Stimulated activated CD4-positive, alpha-beta T cell treated with anti-CD3 and anti-CD28 coated beads, Interleukin-1b, Interleukin-23, amount 100 ng/mL, for 1 hour (primary cell): ENCODE measurements at places on chromosomes 2 and 18.

- no peak for DNase-seq
Measured at GRCh38 chr2:84429328-84429727, 29.8 kb downstream of the SUCLG1 start.

- no peak for DNase-seq
Measured at GRCh38 chr2:26033270-26033817, 540 bp upstream of the RAB10 start.

- DNase-seq: no peak
Measured at GRCh38 chr2:170321526-170321925, 143.6 kb downstream of the MYO3B start.

- DNase-seq: no peak
Measured at GRCh38 chr2:221203856-221204255, 368.2 kb downstream of the EPHA4 start.

GRCh38 chr2:131349021-131349420 is 14.9 kb downstream of the RAB6D start:
- no peak for DNase-seq

GRCh38 chr2:50782543-50782942 is 249.4 kb downstream of the NRXN1 start:
- no peak for DNase-seq

- no peak for DNase-seq
Measured at GRCh38 chr2:19301706-19302105, 56.7 kb downstream of the OSR1 start.
